ENCODE measurements at places on chromosomes 12 and 14.

- no peak for DNase-seq
Measured at GRCh38 chr14:79417961-79418360, 793.3 kb downstream of the DIO2 start.

- no peak for DNase-seq
Measured at GRCh38 chr12:52247622-52248540, 14.8 kb downstream of the KRT7 start.

DNA sequence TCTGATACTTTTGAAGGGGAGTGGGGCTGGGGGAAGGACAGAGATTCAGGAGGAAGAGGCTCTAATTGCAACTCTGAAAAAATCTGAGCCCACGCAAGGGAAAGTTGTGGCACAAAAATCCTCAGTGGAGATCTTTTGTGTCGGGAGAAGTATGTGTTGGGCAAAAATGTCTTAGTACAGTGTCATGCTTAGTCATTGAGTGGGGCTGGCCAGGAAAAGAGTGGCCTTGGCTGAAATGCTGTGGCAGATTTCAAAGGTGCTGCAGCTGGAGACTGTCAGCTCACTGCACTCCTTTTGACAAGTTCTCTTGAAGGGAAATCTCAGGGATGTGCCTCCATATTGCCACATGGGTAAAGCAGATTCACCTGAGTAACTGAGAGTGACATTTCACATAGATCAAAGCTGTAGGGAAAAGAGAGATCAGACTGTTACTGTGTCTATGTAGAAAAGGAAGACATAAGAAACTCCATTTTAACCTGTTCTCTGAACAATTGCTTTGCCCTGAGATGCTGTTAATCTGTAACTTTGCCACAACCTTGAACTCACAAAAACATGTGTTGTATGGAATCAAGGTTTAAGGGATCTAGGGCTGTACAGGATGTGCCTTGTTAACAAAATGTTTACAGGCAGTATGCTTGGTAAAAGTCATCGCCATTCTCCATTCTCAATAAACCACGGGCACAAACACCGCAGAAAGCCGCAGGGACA is 36.0 kb upstream of the GLIPR1 start:
- DNase-seq, result no peak

- no peak for DNase-seq
Measured at GRCh38 chr12:121013715-121014114, 2.6 kb downstream of the C12orf43 start.

DNA sequence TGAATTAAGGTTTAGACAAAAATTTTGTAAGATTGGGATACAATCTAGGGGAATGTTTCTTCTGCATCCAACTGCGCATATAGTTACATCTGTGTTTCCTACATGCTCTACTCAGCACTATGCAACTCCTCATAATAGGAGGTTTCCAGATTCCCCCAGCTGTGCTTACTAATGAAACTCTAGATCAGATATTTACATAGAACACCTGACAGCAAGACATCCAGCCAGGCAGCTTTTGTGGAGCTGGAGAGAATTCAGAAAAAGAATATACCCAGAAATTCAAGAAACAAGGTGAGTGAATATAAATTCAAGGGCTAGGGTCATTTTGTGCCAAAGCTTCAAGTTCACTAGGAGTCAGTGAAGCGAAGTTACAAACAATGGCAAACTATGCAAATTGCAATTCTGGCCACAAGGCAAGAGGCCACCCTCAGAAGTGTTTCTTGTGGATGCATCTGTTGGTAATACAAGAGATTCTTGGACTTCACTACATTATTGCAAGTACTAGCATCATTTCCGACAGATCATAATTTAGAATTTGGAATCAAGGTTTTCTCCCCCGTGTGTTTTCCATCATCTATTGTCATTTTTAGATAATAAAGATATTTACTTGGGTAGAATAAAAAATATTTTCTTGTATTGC is 341.2 kb upstream of the NAV3 start:
- no peak for DNase-seq

GRCh38 chr12:77325511-77326236 is 260.3 kb upstream of the E2F7 start:
- no peak for DNase-seq

DNA sequence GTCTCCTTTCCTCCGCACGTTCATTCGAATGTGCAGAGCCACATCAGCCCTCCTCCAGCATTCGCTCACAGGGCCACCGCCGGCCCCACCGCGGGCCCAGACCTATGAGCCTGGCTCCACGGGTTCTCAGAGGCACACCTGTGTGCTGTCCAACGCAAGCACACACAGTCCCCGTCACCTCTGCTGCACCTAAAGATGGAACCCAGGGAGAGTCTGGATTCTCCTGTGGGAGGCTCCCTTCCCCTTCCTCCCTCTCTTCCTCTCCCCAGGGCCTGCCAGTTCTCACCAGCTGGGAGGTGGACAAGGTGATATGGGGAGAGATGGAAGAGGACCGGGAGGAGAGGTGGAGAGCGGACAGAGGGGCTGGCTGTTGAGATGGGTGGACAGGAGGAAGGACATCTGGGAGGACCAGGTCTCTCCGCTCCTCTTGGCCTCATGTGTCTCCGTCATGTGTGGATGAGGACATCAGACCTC is 4.9 kb upstream of the AQP6 start:
- no peak for DNase-seq

GRCh38 chr12:100267603-100268281 is 765 bp downstream of the SCYL2 start:
- DNase-seq, result no peak

Data from kidney epithelial cell (primary cell).